ENCODE measurements at places on chromosomes 2 and 18. TPM values are rescaled to one million over a fixed set of nuclear protein-coding genes. Genes with fewer than 3 reads are reported as not detected.

Gene ALPP
- total RNA-seq, result 0.15 TPM

Gene TANK
- 58.8 TPM for total RNA-seq

Gene RNPEPL1
- 91.4 TPM for total RNA-seq

Gene CPLX4
- total RNA-seq, result not detected

Gene FBXO41
- 2.1 TPM for total RNA-seq

Gene GALNT13
- total RNA-seq, result 0.31 TPM

Gene TTR
- total RNA-seq, result 1.2 TPM

Gene CXCR4
- 8.1 TPM for total RNA-seq

Gene SIX2
- not detected for total RNA-seq

Gene ZNF512
- 10.7 TPM for total RNA-seq

Gene SELENOI
- total RNA-seq, result 31.7 TPM

Gene NT5C1B
- total RNA-seq, result not detected

DNA sequence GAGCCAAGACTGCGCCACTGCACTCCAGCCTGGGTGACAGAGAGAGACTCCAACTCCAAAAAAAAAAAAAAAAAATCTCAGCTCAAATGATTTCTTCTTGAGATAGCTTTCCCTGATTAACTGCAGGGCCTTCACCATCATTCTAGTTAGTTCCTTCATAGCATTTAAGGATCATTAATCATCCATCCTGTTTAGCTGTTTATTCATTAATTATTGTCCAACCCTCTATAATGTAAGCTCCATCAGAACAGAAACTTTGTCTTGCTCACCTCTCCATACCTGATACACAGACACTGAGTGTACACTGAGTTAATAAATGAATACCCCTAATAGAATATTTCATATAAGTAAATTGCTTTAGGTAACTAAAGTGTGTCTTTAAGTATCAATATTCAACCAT is 42.2 kb upstream of the ENOSF1 start:
- DNase-seq, result no peak

GRCh38 chr2:191932286-191932685 is 85.4 kb upstream of the CAVIN2 start:
- DNase-seq, result no peak

DNA sequence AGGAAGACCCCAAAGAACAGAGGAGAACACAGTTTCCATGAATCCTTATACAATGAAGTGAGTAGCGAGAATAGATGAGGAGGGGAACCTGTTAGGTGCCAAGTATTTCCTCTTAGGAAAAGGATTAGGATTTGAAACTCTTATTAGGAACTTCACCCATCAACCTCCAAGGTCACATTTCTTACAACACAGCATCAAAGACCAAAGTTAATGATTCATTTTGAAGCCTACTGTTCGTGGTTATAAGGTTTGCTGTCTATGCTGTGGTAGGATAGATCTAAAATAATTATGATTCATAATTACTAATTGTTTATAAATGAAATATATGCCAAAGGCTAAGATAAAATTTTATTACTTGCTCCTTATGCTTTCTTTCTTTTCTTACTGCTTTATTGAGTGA is 6.1 kb downstream of the CFAP221 start:
- DNase-seq, result no peak

DNA sequence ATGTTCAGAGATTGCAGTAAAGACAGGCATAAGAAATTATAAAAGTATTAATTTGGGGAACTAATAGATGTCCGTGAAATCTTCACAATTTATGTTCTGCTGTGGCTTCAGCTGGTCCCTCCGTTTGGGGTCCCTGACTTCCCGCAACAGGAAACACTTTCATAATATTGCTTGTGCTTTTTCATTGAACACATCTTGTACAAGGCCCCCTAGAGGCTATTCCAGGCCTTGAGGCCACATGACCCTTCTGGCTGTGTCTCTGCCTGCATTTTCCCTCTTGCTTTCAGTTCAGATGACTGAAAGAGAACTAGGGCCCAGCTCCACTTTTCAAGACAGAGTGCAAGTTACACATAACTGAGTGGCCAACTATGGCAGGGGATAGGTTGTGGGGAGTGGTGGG is 164.1 kb downstream of the TMEM247 start:
- DNase-seq, result no peak

GRCh38 chr2:127081826-127082633 is 24.9 kb downstream of the BIN1 start:
- no peak for DNase-seq

- DNase-seq, result no peak
Observed at GRCh38 chr2:215361211-215361875, 49.5 kb downstream of the ATIC start.

GRCh38 chr2:49162151-49162550 is 7.8 kb upstream of the FSHR start:
- DNase-seq, result no peak

GRCh38 chr2:99802734-99803133 is 312.9 kb upstream of the REV1 start:
- no peak for DNase-seq

GRCh38 chr2:70354264-70354949 is 52.5 kb upstream of the FAM136A start:
- DNase-seq, result no peak

GRCh38 chr18:48590678-48591077 is 51.8 kb downstream of the CTIF start:
- no peak for DNase-seq

- DNase-seq, result no peak
Observed at GRCh38 chr2:59589881-59590280, 963.6 kb downstream of the BCL11A start.

GRCh38 chr2:36781907-36782720 is 85.6 kb downstream of the VIT start:
- no peak for DNase-seq

- DNase-seq, result no peak
Observed at GRCh38 chr2:234517971-234518370, 21.1 kb upstream of the ARL4C start.

DNA sequence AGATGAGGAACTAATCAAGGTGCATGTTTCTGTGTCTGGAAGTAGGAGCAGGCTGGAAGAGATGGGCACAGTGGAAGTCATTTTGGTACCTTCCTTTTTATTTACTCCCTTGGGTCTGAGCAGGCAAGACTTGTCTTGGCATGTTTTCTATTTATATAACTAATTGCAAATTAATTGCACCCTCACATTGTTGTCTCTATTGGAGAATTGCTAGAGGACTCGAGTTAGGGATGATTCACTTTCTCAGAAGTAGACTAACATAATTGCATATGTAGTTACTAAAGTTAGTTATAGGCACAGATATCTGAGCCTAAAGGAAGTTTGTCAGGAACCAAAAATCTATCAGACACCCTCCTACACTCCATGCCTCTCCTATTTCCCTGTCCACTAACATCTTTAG is 92.8 kb upstream of the NRP2 start:
- no peak for DNase-seq

GRCh38 chr2:28764909-28765711 is 13.5 kb downstream of the PPP1CB start:
- DNase-seq, result no peak

GRCh38 chr2:159921752-159922404 is 123.9 kb upstream of the CD302 start:
- DNase-seq, result peak; percentile 90

DNA sequence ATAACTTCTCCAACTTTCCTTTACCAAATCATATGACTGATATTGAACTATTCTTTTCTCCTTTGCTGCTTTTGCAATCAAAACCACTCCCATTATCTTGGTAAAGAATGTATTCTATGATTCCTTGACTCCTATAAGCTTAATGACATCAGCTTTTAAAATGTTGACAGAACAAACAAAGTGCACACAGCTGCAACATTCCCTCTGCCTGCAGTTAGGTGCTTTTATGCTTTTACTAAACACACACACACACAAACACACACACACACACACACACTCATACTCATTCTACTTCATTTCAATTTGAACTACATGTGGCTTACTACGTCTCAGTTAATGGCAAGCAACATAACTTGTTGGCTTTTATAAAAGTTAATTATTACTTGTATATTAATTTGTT is 946.6 kb downstream of the DPP10 start:
- no peak for DNase-seq

Data from left colon (tissue), 2 donors.